ENCODE measurements at places on chromosomes 13 and 19.

GRCh38 chr19:56670961-56671612 lies 470 bp downstream of the ZNF835 start:
- no peak for DNase-seq

- peak; percentile 64 for DNase-seq
These were observed 9.6 kb downstream of the SH3GL1 start for GRCh38 chr19:4390567-4391305.

DNA sequence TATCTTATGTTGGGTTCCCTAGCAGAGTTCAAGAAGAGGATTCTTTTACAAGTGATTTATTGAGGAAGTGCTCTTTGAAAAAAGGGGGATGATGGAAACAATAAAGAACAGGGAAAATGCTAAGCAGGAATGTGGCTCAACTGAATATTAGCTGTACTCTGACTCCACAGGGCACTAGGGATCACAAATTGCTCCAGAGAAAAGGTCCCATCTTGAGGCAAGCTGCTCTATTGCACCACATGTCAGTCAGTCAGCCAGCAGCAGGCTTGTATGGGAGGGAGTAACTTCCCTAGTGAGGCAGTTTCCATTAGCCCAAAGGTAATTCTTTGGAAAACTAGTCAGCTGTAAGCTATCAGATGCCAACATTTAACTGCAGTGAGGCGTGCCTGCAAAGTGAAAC lies 73.3 kb upstream of the FNDC3A start:
- DNase-seq: peak; percentile 34

GRCh38 chr19:52748336-52748950 lies 13.6 kb upstream of the ZNF611 start:
- peak; percentile 30 for DNase-seq

- DNase-seq: no peak
These were observed 79.5 kb downstream of the TEX29 start for GRCh38 chr13:111399776-111400538.

- no peak for DNase-seq
These were observed 42.1 kb downstream of the RHPN2 start for GRCh38 chr19:33022472-33023116.

- peak; percentile 46 for DNase-seq
These were observed 389.3 kb downstream of the SUCLA2 start for GRCh38 chr13:47611664-47612288.

DNA sequence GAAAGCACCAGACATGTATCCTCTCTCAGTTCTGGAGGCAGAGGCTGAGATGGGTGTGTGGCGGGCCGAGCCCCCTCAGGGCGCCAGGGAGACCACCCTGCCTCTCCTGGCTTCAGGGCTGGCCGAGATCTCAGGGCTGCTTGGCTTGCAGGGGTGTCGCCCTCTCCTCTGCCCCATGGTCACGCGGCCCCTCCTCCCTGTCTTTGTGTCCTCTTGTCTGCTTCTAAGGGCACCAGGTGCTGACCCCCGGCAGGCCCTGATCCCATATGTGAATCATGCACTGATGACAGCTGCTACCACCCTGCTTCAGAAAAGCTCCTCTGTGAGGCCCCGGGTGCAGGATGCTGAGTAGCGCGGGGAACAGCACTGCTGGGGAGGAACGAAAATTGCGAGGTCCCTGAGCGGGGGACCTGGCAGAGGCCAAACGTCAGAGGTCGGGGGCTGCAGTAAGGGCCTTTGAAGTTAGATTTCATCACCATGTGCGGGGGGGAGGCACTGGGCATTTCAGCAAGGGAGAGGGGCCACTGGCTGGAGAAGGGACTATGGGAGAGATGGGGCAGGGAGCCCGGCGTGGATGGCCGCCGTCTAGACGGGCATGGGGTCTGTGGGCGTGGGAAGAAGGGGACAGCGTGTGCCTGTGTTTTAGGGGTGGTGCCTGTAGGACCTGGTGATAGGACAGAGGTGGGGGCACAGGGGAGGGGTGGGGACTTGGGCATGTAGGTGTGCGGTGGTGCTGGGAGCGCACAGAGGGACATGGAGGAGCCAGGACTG lies 125.2 kb downstream of the KDM4B start:
- DNase-seq: no peak

GRCh38 chr13:96474181-96474557 lies 384.3 kb downstream of the HS6ST3 start:
- DNase-seq: no peak

- peak; percentile 68 for DNase-seq
These were observed 17.4 kb downstream of the RUBCNL start for GRCh38 chr13:46369506-46370277.

DNA sequence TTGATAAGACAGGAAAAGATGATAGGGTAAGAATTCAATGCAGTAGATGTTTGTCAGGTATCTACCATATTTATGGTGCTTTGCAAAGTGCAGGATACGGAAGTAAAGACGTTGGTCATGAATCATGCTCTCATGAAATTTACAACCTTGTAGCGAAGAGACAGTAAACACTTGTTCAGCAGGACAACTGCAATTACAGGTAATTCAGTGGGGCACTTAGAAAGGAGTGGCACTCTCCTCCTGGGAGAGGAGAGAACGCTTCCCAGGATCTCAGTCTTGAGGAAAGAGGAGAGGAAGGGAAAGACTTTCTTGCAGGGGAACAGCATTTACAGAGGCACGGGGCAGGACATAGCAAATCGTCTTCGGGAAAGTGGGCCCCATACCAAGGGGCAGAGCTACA lies 46.4 kb downstream of the SOX1 start:
- DNase-seq: no peak

DNA sequence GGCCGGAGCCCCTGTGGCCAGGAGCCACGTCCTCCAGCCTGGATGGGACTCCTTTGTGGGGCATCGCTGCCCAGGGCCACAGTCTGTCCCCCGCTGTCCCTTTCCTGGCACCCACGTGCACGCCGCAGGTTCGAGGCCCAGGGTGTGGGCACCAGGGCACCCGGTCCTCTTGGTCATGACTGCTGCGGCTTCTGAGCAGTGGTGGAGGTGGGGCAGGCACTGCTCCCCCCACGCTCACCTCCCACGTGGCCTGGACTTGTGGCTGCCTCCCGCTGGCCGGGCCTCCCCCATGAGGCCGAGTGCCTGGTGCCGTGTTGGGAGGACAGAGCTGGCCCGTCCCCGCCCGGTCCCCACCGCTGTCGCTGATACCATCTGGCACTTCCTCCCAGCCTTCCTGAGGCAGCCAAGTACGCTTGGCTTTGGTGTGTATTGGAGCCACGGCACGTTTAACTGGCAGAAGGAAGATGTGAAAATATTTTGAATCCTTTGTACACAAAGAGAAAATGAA lies 12.8 kb downstream of the SPPL2B start:
- no peak for DNase-seq

DNA sequence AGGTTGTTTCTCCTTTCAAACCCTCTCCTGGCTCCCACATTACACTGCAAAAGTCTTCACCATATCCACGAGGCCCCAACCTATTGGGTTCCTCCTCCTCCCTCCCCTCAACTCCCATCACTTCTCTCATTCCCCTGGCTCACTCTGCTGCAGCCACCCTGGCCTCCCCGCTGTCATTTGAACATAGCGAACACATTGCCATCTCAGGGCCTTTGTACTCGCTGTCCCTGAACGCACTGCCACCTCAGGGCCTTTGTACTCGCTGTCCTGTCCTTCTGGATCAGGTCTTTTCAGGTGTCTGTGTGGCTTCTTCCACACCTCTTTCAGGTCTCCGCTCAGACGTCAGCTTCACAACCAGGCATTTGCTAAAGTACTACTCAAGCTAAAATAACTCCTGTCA lies 1.7 kb downstream of the CCDC61 start:
- no peak for DNase-seq

- no peak for DNase-seq
These were observed 1574.4 kb upstream of the PRR20A start for GRCh38 chr13:55566334-55566733.

All from astrocyte of the hippocampus (primary cell).